CD4-positive, alpha-beta T cell treated with Interleukin-4 for 4 hours (primary cell): ENCODE measurements at places on chromosomes 4 and X.

- no peak for DNase-seq
Measured at GRCh38 chr4:109177096-109177810, 125.2 kb downstream of the COL25A1 start.

GRCh38 chr4:110484029-110484428, 8.1 kb downstream of the ENPEP start:
- no peak for DNase-seq

DNA sequence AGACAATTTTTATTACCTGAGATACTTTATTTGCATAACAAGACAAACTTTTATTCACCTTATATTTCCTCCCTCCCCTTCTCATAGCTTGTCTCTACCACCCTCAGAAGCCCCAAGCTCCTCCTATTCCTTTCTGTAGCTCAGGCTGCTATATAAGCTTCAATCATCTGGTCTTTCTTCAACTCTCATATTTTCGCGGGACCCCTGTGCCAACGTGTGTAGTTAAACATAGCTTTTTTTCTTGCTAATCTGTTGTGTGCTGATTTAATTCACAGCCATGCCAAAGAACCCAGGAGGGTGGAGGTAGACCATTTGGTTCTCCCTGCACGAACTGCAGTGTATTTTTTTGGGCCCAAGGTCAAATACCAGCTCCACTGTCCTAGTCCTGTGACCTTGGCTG, 21.1 kb upstream of the CD38 start:
- DNase-seq: no peak

DNA sequence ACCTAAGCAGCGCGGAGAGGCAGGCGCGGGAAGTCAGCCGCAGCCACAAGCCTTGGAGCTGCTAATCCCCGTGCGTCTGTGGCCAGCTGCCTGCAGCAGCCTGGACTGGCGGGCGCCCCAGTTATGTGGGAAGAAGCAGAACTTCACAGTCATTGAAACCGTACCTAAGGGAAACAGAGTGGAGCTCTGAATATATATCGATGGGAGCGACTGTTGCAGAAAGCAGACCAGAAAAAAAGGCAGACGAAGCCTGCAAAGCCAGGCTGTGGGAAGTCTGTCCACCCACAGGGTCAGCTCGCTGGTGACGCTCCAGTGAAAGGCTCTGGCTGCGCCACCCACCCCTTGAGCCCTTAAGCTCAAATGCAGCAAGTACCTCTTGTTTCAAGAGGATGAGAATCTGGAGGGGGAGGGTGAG, 24.7 kb downstream of the KCNE5 start:
- no peak for DNase-seq

DNA sequence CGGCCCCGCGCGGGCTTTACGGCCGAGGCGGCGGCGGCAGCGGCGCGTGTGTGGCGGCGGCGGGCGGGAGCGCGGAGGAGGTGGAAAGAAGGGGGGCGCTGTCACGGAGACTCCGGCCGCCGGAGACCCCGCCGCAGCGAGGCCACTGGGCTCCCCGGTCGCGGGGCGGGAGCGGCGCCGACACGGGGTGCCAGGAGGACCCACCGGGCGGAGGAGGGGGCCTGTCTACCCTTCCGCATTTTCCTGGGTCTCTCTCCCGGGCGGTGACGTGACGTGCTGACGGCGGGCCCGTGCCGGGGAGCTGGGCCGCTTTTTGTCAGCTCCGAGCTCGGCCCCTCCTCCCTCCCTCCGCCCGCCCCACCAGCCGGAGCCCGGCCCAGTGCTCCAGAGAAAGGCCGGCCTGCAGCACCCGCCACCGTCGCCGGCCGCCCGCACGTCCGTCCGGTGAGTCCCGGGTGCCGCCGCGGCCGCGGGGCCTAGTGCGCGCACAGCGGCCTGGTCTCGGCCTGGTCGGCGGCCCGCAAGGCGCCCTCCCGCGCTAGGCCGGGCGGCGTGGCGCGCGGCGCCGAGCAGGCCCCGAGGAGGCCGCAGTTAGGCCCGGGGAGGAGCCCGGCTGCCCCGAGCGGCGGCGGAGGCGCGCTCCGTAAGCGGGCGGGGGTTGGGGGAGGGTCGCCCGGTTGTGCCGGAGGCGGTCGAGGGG, at the start of gene ZFX:
ZFX (plus strand) TSS at position 379 of the 700 bp plus-strand sequence. CDS start 23,014 bp downstream, outside the sequence.
- peak; percentile 62 for DNase-seq

GRCh38 chr4:24778464-24779225, 16.7 kb upstream of the SOD3 start:
- DNase-seq: no peak

DNA sequence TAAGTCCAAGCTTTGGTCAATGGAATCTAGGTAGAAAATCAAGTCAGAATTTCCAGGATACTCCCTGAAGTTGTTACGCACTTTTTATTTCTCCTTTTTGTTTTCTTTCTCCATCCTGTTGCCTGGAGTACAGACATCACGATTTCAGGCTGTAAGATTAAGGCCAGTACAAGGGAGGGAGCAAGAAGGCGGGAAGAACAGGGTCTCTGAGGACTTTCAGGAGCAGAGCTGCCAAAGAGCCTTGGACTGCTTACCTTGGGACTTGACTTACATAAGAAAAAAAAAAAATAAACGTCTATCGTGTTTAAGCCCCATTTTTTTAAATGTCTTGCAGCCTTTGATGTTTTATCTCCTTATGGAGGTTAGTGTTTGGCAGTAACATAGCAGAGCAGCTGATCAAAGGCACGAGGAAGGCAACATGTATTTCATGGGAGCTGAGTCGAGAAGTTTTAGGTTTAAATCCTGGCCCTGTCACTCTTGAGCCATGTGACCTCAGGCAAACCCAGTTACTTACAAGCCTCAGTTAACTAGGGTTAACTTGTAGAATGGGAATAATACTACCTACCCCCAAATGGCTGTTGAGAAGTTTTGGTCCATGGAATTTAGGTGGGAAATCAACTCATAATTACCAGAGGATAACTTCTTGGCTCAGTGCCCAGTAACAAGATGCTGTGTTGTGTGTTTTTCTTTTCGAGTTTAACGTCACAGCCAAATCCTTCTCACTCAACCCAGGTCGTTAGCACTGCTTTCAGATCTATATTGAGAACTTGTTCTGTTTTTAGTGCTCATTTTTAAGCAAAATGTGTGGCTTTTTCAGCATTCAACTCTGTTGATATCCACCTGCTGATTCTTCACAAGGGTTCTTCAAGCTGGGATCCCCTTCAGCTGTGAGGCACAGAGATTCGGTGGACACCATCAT, 106.8 kb downstream of the CLNK start:
- no peak for DNase-seq

DNA sequence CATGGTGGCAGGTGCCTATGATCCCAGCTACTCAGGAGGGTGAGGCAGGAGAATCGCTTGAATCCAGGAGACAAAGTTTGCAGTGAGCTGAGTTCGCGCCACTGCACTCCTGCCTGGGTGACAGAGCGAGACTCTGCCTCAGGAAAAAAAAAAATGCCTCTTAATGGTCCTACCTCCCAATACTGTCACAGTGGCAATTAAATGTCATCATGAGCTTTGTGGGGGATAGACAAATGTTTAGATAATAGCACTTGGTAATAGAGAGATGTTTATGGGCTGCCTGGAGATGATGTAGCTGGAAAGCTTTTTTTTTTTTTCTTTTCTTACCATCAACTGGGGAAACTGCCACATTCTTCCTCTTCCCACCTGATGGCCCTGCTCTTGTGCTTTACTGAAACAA, 33.0 kb downstream of the GRK4 start:
- no peak for DNase-seq
